HuH-7.5 (cell line): ENCODE measurements at places on chromosomes 3 and 15.

DNA sequence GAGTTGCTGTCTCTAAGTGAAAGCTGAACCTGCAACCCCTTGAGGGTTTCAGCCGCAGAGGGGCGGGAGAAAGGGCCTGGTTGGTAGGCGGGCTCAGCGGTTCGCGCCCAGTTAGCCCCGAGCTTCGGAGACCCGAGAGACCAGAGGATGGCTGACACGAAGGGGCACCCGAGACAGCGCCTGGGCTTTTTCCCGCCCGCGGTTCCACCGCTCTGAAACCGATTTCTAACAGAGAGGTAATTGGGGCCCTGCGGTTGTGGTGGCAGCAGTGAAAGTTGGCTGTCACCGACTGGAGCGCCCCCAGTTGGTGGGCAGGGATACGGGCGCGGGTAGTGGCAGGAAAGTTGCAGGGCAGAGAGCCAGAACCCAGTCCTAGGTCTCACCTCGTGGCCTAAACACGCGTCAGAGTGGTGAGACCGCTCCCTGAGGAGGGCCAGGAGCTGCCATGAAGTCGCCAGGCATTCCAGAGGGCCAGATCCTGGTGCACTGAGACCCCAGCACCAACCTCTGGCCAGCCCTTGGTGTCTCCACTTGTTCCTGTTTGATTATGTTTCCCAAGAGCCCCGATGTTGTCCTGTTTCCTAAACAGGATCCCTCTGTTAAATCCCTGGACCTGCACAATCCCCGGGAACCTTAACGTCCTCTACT, 625 bp upstream of the ELL3 start:
- no peak for DNase-seq

GRCh38 chr3:35141406-35141805, 497.9 kb upstream of the ARPP21 start:
- DNase-seq: no peak

DNA sequence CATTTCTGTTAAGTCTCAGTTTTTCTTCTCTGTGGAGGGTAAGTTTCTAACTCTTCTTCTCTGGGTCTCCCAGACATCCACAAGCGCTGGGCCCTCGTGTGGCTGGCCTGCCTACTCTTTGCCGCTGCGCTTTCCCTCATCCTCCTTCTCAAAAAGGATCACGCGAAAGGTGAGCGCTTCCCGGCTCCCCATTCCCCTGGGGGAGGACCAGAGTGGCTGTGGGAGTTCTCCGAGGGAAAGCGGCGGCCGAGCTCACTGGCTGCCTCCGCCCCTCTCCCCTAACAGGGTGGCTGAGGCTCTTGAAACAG, 1.1 kb upstream of the CRELD1 start:
- no peak for DNase-seq

DNA sequence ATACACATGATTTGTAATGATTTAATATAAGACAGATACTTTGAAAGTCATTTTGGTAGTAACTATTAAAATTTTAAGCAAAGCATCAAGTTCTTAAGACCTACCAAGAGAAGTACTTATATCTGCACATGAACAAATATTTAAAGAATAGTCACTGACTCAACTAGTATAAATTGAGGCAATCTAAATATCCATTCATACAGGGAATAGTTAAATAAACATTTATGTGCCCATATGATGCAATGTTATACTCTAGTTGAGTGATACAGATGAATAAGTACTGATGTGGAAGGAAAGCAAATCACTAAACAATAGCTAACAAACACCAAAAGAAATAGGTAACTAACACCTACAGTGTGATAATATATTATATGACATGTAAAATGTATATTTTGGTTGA, 527.7 kb downstream of the EPHA3 start:
- DNase-seq: no peak

- peak; percentile 90 for DNase-seq
These were observed 2.0 kb upstream of the HYAL2 start for GRCh38 chr3:50324351-50325112.

DNA sequence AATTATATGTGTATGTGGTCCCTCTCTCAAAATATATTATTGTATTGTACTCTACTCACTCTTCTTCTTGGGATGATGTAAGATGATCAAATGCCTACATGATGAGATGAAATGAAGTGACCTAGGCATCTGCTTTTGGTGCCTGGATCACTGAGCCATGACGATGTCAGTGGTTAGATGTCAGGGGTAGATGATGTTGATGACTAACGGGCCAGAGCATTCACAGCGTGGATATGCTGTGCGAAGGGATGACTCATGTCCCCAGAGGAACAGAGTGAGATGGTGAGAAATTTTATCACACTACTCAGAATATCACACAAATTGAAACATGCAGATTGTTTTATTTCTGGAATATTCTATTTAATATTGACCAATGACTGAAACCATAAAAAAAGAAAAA, 233.9 kb upstream of the CADM2 start:
- no peak for DNase-seq

DNA sequence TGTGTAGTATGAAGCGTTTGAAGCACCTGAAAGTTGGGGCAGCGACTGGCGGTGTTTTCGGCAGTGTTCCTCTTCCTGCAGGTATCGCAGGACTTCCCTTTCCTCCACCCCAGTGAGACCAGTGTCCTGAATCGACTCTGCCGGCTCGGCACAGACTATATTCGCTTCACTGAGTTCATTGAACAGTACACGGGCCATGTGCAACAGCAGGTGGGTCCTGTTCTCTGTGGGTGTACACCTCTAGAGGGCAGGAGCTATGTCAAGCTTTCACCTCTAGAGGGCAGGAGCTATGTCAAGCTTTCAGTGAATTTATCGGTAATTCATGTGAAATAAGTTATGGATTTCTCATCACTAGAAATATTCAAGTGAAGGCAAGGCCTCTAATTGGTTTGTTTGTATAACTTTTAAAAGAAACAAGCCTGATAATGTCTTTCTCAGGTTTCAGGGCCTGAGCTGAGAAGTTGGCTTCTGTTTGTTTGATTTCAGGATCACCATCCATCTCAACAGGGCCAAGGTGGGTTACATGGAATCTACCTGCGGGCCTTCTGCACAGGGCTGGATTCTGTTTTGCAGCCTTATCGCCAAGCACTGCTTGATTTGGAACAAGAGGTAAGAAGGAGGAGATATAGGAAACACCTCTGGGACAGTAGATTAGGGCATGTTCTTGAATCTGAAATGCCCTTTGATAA, 5.3 kb downstream of the TUBGCP4 start:
- DNase-seq: peak; percentile 43

DNA sequence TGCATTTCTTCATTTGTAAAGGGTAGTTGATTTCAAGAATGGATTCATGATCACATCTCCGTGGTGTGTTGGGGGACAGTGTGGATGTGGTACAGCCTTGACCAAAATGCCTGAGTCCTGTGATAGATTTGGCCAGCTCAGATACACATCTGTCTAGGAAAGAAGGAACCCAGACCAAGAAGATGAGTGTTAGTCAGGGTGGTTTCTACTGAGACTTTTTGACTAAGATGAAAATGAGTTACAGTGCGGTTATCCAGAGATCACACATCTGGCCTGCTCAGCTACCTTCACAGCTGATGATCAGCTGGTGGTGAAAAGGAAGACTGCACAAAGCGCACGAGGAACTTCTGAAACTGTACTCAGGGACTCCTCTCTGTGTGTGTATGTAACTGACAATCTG, 68.0 kb downstream of the FNDC3B start:
- DNase-seq: no peak

GRCh38 chr3:153437666-153438065, 275.6 kb downstream of the RAP2B start:
- DNase-seq: no peak

DNA sequence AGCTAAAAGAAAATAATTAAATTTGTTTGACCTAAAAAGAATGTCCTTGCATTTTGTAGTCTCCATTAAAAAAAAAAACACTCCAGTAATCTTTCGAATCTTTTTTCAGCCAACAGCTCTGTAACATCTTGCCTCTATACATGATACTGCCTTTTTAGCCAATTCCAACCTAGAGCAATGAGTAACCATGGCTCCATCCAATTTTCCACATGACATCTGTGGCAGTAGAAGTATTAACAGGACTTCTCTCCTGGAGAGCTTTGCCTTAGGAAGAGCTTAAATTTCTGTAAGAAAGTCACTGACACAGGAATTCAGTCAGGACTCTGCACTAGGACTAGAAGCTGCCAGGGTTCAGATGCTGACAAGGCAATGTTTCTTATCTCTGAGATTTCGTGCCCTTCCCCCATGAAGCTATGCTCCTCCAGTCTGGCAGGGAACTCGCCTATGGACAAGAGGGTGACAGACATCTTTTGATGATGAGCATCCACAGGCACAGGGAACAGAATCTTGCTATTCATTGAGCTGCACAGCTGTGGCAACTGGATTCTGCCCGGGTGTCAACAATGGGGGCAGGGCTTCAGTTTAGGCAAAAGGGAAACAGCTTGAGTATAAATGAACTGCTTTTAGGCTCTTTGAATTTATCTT, 81.8 kb downstream of the ALCAM start:
- DNase-seq: no peak

DNA sequence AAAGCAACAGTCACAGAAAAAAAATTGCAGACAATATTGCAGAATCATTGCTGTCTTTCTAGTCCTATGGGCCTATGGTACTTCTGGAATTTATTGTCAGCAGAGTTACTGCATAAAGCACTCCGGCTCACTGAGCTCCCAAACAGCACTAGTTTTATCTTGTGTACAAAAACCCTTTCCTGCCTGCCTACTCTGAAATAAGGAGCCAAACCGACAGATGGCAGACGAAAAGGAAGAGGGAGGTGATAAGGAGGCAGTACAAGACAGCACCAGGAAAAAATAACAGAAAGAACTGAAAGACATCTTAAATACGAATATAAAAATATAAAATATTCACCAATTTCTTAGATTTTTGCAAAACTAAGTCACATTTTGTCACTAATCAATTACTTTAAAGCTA, 15.6 kb downstream of the HERC1 start:
- DNase-seq: no peak

DNA sequence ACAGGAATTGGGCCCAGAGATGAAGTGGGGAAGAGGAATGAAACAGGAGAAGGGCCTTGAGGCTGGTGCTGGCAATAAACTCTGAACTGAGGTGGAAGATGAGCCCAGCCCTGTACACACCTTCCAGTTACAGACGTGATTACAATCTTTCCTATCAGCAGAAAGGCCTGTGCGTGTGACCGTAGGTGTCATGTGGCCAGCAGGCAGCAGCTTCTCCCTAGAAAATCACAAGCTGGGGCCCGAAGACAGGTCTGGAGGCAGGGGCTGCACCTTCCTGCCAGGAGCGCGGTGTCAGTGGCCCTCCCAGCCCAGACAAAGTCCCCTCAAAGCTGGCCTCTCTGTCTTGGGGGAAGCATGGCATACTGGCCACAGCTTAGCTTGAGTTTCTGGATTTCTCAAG, 16.7 kb upstream of the PIGZ start:
- no peak for DNase-seq

- DNase-seq: no peak
These were observed 8.4 kb downstream of the NBEAL2 start for GRCh38 chr3:46987743-46988401.

DNA sequence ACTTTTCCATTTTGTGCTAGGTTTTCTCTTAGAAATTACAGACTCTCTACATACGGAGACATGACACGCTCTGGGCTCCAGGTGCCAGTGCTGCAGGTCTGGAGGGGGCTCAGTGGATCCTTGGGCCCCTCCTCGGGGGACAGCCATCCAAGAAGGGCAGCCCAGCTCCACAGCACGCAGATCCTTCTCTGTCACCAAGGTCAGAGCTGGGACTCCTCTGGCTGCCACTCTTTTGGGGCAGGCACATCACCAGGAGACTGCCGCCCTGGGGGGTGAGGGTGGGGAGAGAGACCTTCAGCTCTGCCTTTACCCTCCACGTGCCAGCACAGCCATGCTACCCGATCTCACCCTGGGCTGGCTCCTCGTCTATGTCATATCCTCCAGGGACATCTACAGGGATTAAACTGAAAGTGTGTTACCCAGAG, 65.6 kb downstream of the ATP10A start:
- no peak for DNase-seq

DNA sequence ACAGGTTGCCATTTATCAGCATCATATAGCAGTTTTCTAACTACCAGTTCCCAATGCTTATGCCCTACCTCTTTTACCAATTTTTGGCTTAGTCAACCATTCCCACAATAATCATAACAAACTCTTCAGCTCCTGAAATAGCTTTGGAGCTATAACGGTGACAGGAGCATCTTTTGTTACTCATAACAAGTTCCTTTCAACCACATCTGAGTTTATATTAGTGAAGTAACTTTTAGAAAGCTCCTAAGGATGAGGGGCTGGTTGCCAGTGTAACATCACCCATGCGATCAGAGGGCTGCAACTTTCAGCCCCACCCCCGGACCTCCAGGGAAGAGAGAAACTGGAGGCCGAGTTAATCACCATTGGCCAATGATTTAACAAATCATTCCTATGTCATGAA, 495.3 kb upstream of the RASGRP1 start:
- no peak for DNase-seq

DNA sequence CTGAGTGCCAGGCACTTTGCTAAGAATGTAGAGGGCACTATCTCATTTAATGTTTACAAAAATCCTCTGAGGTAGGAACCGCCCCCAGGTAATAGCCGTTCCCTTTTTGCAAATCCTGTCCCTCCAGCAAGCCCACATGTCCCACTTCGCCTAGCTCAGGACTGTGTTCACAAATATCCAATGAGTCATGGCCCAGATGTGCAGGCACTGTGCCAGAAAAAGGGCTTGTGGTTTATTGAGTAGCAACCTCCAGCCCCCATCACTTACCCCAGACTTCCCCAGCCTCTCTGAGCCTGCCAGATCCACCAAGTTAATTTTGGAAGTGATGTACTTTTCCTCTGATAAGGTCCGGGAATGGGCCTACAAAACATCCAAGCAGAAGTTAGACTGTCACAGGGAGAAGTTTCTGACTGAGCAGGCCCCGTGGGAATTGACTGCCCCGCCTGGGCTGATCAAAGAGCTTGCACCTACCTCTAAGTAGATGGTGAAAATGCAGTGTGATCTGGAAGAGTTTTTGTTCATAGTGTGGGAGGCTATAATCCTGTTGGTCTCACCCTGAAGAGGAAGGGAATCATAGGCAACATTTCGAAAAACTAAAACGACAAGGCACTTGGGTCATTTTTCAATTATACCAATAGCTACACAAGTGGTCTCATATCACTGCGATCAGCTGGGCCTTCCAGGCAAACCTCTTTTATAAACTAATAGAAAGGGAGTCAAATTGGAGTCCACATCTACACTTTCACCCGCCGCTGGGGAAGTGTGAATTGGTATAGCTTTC, 15.7 kb downstream of the KIF9 start:
- no peak for DNase-seq

DNA sequence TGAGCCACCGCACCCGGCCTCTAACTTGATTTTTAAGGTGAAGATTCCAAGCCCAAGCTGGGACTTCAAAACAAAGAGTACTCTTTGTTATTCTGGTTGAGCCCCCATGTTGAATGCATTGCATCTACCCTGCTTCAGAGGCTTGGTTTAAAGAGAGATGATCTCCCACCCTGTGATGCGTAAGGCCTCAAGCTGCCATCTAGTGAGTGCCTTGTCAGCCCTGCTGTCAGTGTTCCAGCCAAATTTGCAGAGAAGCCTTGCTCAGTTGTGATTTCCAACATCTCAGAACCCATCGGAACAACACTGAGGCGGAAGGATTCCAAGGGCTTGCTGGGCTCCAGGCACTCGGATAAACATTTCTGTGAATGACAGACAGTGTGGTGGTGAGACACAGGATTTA, 210.7 kb upstream of the RGMA start:
- DNase-seq: no peak

- DNase-seq: no peak
These were observed 260.4 kb upstream of the KCNMB2 start for GRCh38 chr3:178275793-178276192.
